ENCODE measurements at places on chromosomes 3 and 15. TPM values are rescaled to one million over a fixed set of nuclear protein-coding genes. Genes with fewer than 3 reads are reported as not detected.

The SEMA3G gene
- total RNA-seq = under 0.01 TPM

The HRG gene
- not detected for total RNA-seq

The ZBTB11 gene
- 19.7 TPM for total RNA-seq

The SCAANT1 gene
- not detected for total RNA-seq

The SNUPN gene
- 41.0 TPM for total RNA-seq

The CLDN18 gene
- total RNA-seq = not detected

The UROC1 gene
- not detected for total RNA-seq

The ZBBX gene
- total RNA-seq = not detected

Measured in aortic smooth muscle cell (primary cell).